ELR (cell line): ENCODE measurements at places on chromosomes 1 and 21.

GRCh38 chr1:161915051-161915503 lies 108.6 kb downstream of the OLFML2B start:
- no peak for DNase-seq

DNA sequence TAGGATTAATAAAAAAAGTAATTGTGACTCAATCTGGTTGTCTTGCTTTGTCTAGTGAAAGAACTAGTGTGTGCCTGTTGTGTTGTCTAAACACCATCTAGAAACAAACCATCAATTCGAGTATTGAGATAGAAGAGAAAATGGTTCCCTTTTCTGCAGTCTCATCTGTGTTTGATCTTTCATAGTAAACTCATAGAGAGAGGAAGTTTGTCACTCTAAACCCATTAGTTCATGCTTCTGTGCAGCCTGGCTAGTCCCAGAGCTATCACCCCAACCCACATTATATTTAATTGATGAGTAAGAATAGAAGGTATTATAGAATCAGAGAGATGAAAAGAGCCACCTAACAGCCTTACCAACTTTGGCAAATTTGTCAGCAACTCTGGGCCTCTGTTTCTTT lies 99.5 kb downstream of the TGFB2 start:
- DNase-seq = no peak

DNA sequence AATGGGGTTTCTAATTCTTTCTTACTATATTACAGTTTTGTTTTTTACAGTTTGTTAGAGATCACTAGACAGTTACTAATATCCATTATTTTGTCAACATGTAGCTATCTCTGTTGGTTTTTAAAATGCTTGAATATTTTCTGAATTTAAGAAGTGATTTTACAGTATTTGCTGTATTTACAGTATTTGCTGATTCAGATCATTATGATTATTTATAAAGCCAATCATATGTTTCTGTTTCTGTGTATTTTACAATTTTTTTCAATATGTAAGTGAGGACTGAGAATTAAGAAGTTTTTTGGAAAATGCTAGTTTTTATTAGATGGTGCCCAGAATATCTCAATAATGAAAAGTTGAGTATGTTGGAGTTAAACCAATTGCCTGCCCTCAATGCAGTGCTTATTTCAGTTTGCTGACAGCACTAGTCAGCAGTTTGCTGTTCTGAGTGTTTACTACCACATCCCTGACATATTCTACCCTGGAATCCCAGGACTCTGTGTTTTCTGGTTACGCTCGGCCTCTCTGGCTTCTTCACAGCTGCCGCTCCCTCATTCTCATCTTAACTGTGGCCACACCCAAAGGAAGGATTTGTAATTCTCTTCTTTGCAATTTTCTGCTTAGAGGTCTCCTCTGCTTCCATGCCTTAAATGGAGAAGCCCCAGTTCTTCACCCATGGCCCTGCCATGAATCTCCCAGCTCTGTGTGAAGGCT lies 68.0 kb upstream of the BACH1 start:
- DNase-seq = no peak

GRCh38 chr1:148161053-148161901 lies 9.2 kb upstream of the NBPF11 start:
- no peak for DNase-seq

- peak; percentile 73 for DNase-seq
These were observed 5.1 kb downstream of the AGRN start for GRCh38 chr1:1024771-1025699.

DNA sequence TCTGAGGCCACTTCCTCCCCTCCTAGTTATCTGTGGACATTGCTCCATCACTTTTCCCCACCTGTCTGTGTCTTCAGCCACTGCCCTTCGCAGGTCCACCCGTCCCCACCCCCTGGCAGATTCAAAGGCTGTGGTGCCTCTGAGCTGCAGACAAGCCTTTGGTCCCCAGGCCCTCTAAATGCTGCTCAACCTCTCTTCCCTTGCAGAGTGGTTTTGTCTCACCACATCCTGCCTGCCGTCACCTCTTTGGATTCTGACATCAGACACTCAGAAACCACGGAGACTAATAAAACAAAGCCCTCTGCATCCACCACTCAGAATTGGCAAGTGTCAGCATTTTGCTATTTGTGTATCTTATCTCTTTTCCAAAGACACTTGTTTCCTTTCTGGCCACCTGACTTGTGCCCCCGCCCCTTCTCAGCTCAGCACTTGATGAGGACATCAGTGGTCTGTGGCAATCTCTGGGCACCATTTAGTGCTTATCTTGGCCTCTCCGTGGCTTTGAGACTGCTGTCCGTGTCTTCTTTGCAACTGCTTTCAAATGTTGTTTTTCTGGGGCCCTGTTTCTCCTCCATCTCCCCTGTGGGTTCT lies 7.7 kb downstream of the CNIH3 start:
- DNase-seq = peak; percentile 97

DNA sequence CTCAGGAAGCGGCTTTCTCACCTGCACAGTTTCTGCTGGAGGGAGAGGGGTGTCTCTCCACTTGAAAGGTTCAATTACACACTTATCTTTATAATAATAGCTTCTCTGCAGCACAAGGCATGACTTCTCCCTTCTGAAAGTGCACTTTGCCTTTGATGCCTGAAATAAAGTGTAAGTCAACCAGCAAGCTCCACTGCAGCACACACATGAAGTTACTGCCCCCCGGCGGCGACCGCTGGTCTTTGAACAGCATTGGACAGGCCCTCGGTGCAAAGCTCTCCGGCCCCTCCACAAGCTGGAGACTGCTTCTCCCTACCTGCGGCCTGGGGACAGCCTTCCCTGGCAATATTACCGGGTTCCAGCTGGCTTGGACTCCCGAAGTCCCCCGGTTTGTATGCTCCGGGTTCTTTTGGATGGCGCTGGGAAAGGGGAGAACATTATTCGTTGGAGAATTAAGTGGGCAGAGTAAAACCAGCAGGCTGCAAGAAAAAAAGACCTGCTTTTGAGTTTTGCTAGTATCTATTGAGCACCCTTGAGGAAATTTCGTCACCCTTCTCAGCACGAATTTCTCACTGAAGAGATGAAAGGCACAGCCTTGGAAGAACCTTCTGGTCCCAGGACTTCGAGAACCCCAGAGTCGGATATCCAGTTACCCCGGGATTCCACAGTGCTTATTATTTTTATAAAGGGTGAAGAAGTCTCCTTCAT lies 11.8 kb downstream of the RCAN1 start:
- DNase-seq = peak; percentile 68

DNA sequence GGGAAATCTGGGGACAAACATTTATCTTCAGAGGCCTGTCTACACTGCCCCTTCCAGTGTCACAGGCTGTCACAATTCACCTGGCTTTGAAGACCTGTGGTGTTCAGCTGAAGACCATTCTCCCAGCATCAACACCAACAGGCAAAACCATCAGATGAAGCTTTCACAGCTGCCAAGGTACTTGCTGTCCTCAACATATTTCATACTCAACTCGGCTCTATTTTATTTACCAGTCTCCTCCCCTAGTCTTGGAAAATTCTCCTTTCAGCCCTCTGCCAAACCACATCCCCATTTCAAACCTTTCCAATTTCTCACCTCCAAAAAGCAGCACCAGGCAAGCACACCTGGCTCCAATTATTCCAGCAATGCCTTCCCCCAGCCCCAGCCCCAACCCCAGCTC lies 108.8 kb downstream of the TGFBR3 start:
- DNase-seq = no peak

- DNase-seq = no peak
These were observed 69.5 kb downstream of the CD58 start for GRCh38 chr1:116501125-116501869.

DNA sequence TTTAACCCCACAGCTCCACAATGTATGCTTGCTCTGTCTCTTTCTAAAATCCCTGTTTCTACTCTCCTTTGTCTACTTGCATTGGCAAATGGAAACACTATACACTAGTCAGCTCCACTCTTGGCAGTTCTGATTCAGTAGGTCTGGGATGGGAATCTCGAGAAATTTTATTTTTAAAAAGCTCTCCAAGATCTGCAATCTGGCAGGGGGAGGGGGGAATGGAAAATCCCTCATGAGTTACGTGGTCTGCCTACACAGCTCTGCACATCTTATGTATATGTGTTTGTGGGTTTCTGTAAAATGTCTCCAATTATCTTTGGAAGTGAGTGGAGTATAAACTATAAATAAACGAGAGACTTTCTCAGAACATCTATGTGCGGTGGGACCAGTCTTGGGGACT lies 9.9 kb upstream of the GALNT2 start:
- no peak for DNase-seq

- DNase-seq = no peak
These were observed 11.8 kb downstream of the WNT4 start for GRCh38 chr1:22131062-22131461.

GRCh38 chr1:41622859-41623732 lies 138.6 kb upstream of the EDN2 start:
- peak; percentile 42 for DNase-seq

DNA sequence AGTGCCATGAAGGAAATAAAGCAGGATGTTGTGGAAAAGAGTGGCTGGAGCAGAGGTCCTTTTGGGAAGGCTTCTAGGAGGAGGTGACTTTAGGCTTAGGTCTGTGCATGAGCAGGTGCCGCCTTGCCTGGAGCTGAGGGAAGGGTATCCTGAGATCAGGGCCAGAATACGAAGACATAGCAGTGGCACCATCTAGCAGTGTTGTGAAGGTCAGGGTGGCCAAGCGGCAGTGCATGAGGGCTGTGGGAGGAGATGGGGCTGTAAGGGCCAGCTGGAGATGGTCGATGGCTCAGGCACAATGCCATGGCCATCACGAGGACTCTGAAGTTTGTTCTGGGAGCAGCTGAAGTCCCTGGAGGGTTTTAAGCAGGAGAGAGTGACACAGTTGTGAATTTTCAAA lies 219.5 kb downstream of the PTPRU start:
- DNase-seq = no peak

DNA sequence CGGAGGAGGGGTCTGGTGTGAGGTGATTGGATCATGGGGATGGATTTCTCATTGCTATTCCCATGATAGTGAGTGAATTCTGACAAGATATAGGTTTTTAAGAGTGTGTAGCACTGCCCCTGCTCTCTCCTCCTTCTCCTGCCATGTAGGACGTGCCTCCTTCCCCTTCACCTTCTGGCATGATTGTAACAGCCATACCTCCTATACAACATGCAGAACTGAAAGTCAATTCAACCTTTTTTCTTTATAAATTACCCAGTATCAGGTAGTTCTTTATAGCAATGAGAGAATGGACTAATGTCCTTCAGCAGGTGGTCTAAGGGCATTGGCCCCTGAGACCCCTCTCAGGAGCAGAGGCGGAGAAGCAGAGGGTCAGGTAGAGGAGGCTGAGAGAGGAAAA lies 168.7 kb upstream of the ETV3 start:
- no peak for DNase-seq

DNA sequence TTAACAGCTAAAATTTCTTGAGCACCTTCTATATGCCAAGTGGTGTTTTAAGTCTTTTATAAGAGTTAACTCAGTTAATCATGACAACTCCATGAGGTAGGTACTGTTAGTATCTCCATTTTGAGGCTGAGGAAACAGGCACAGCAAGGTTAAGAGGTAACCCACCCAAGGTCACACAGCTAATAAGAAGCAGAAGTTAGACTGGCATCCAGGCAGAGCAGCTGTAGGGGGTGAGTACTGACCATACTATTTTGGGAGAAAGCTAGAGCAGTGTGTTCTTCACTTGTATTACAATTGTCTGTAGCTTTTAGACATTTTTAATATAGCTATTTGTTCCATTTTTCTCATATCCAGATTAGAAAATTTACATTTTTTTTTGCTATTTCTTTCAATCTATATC lies 4.8 kb downstream of the ATP6V1G3 start:
- DNase-seq = no peak

- peak; percentile 67 for DNase-seq
These were observed 2.4 kb upstream of the CTPS1 start for GRCh38 chr1:40976952-40977690.

- no peak for DNase-seq
These were observed 273.2 kb downstream of the DYRK1A start for GRCh38 chr21:37639756-37640155.

GRCh38 chr1:19547814-19548213 lies 62.5 kb upstream of the CAPZB start:
- no peak for DNase-seq

DNA sequence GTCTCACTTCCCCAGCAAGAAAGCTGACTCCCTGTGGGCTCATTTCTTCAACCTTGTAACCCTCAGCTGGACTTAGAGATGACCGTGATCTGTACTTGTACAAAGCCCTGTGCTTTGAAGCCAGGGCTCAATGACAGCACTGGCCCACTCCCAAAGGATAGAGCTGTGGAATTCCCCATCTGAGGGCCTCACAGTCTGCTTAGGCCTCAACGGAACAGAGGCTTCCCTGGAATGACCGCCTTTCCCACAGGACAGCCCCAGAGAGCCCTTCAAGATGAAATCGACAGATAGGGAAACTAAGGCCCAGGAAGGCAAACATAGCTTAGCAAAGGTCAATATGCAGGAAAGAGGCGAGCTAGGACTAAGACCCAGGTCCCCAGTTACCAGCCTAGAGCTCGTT lies 11.5 kb downstream of the SLC9A1 start:
- DNase-seq = no peak

DNA sequence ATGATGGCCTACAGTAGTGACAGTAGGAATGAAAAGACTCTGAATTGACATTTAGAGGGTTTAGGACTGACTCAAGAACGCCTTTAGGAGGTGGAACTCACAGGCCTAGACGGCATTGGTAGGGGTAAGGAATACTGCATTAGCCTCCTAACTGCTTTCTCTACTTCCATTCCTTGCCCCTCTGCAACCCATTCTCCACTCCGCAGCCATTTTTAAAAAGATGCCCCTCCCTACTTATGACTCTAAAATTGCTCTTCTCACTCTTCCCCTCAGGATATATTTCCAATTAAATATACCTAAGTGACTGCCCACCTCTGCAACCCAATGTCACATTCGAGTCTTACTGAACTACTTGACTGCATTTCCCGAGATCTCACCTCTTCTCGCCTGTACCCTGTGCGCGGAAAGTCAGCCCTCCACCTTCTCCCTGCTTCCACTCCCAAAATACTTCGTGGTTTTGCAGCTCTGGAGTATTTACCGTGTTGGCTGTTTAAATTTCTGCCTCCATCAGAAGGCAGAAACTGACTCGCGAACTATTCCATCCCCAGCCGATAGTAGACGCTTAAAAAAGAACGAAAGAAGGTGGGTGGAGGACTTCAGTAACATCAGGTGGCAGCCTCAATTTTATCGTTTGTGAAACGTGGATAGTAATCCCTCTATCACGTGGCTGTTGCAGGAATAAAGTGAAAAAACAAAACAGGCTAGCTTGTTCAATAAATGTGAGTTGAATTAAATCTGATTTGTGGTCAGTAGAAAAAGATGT lies 1.1 kb upstream of the YBX1 start:
- DNase-seq = peak; percentile 52

GRCh38 chr1:60895252-60895651 lies 187.1 kb upstream of the NFIA start:
- no peak for DNase-seq

DNA sequence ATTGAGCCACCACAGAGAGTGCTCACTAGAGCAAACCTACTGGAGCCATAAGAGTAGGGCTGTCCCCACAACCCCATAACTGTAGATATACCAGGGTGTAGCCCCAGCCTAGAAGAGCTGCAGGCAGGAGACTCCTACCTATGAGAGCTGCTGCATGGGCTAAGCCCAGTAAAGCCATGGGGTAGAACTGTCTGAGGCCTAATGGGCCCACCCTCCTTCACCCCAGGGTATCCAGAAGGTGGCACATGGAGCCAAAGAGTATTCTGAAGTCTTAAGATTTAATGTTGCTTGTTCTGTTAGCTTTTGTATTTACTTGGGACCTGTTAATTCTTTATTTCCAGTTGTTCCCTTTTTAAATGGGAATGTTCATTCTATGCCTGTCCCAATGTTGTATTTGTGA lies 1193.7 kb upstream of the ADGRL2 start:
- DNase-seq = no peak
